ENCODE measurements at places on chromosomes 7 and 10.
A peak's percentile ranks its signal among the peaks of the same experiment; 100 is the strongest.

GRCh38 chr10:108544500-108545120 lies 1378.7 kb downstream of the XPNPEP1 start:
- peak; percentile 63 for DNase-seq

DNA sequence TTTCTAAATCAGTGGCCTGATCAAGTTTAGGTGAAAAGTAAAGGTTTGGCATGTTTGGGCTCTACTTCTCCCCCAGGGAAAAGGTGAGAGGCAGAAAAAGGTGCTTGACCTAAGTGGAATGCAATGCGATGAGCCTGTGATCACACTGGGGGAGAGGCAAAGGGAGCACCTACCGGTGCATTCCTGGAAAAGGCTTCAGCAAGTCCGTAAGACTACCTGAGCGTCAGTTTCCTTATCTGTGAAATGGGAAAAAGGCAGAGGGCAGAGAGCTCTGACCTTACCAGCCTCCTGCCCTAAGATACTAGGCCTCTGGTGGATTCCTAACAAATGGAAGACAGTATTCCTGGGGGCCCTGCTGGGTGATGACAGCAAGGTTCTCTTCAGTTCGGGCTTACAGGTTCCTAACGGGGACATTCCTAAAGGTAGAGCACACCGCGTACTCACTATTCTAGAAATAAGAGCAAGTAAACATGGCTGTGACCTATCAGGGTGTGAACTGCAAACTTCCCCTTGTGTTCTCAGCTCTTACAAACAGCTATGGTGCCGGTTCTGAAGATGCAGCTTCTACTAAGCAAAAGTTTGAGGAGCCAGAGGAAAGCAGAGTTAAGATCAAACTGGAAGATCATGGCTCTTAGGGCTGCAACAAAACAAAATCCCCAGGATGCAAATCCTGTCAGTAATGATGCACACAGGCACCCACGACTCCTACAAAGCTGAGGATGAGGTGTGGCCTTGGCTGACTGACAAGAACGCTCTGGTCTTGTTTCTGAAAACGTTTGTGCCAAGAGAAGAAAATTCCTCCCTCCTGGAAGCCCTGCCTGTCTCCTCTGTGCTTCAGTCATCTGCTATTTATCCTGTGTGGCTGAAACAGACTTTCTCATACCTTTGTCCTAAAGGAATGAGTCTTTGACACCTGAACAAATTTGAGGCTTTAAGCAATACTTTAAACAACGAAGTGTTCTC lies 13.3 kb upstream of the ACSL5 start:
- peak; percentile 67 for DNase-seq

GRCh38 chr7:51847461-51848134 lies 531.0 kb upstream of the COBL start:
- no peak for DNase-seq

- no peak for DNase-seq
Measured at GRCh38 chr7:2659556-2660358, 28.0 kb downstream of the TTYH3 start.

DNA sequence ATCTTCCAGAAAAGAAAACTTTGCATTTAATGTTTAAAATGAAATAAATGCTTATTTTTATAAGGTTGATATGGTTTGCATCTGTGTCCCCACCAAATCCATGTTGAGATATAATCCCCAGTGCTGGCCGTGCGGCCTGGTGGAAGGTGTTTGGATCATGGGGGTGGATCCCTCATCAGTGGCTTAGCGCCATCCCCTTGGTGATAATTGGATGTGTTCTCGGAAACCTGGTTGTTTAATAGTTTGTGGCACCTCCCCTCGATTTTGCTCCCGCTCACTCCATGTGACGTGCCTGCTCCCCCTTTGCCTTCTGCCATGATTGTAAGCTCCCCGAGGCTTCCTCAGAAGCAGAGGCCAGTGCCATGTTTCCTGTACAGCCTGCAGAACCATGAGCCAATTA lies 2.4 kb upstream of the MTPAP start:
- no peak for DNase-seq
